ENCODE measurements at places on chromosomes 12 and 14.
A peak's percentile ranks its signal among the peaks of the same experiment; 100 is the strongest.

DNA sequence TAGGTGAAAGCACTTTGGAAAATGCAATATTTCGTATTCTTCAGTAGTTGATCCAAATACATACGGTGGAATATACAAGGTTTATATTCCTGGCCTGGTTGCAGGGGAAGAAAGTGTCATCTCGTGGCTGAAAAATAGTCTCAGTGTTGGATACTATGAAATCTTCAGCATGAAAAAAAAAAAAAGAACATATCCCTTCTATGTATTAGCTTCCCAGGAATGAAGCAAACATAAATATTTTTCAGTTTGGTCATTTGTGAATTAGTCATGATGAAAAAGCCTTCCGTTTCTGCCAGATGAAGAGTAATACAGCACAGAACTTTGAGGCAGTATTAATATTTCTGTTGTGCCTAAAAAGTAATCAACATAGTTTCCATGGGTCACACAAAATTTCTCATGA lies 36.7 kb downstream of the FLRT2 start:
- no peak for DNase-seq

DNA sequence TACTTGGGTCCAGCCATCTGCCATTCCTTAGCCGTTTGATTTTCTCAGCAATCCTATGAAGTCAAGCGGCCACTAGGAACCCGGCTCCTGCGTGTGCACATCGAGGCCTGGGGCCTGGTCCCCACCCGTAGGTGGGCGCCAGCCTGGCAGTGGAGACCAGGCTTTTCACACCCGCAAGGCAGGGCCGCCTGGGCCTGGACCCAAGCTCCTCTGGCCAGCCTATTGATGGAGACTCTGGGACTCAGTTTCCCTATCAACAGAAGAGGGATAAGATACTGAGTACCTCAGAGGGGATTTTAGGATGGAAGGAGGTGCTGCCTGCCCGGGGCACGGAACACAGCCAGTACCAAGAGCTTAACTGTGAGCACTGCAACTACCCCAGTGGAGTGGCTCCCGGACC lies 104.3 kb upstream of the C14orf180 start:
- DNase-seq: no peak

DNA sequence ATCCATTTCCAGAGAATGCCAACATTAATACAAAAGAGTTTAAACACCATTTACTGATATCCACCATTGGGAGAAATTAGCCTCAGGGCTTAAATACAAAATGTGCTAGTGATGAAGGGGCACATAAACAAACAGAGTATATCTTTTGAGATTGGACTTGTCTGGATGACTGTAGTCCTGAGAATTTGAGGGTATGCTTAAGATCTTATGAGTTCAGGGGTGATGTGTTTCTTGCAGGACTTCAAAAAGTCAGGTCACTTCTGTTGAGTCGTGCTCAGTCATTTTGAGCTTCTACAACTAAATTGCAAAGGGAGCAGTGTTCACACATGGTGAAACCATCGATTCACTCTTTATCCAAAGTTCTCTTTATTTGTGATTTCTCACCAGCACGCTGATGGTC lies 425.7 kb downstream of the ATP23 start:
- no peak for DNase-seq

GRCh38 chr14:101839236-101839635 lies 77.7 kb downstream of the PPP2R5C start:
- peak; percentile 67 for DNase-seq

DNA sequence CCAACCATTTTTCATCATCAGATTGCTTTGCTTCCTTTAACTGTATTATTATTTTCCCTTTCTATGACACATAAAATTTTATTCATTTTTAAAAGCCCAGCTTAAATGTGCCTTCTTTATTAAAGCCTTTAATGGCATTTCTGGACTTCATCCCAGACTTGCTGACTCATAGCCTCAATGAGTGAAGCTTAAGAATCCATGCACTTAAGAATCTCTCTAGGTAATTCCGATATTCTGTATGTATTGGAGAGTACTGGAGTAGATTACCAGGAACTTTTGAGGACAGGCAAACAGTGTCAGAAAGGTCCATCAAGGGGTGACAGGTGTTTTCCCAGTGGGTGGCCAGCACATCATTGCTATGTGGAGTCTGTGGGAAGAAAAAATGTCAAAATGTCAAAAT lies 107.9 kb downstream of the PTPRQ start:
- DNase-seq: no peak

DNA sequence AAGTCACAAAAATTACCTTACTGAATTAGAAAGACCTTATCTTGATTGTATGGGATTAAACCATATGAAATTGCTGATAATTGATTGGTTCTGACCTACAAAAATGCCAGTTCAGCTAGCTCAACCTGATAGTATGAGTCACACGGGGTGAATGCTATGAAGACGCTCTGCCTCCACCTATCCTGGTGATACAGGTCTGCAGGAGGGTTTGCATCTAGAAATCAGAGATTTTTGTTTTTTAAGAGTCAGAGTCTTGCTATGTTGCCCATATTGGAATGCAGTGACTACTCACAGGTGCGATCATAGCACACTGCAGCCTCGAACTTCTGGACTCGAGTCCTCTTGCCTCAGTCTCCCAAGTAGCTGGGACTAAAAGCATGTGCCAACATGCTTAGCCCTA lies 120.4 kb downstream of the HMGA2 start:
- DNase-seq: no peak

GRCh38 chr12:78672033-78672432 lies 192.5 kb upstream of the SYT1 start:
- DNase-seq: no peak

DNA sequence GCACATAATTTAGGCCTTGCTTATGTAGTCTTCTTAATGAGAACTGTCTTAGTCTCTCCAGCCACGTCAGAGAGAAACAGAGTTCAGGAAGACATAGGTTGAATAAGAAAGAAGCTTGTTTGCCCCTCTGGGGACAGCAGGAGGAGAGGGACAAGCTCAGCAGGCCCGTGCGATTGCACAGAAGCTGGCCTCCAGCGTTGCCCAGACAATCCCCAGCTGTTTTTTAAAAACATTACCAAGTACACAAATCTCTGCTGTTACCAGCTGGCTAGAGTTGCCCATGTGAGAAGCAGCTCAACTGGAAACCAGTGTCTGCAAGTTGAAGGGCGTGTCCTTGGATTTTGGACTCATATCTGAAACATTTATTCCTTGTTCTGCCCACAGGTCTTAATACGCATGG lies 232.6 kb downstream of the EFCAB11 start:
- DNase-seq: no peak

DNA sequence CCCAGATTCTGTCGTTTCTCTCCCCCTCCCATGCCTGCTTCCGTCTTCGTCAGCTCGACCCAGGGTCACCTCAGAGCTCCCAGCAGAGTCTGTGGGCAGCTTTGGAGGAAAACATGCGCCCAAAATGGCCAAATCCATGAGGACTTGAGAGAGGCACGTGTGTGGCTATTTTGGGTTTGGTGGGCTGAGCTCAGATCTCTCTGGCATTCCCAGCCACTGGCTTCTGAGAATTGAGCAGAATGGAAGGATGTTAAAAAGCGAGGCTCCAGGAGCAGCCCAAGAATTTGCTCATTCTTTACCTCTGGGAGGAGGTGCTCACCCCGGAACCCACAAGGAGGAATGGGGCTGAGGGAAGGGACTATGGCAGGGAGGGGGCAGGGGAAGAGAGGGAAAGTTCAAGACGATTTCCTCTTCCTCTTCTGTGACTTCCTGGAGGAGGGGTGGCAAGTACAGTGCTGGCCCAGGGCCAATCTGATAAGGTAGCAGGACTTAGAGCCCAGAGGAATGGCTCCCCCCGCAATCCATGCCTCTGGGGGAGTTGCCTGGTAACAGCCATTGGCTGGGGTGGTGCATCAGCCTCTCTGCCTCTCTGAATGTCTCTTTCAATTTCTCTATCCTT lies 20.1 kb downstream of the TSPAN9 start:
- no peak for DNase-seq

GRCh38 chr14:68682166-68683103 lies 110.4 kb downstream of the ZFP36L1 start:
- peak; percentile 39 for DNase-seq

DNA sequence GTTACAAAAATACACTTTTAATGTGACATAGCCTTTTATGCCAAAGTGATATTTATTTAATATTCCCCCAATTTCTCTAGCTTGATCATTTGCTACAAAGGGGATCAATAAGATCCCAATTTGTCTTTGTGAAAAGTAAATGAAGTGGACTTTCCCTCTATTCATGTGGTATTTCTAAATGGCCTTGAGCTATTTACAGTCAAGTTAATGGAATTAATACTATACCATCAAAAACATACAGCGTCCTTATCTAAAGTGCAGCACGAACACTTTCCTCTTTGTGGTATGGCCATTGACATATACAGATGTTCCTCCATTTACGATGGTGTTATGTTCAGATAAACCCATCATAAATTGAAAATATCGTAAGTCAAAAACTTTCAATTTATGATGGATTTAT lies 23.2 kb downstream of the CFL2 start:
- DNase-seq: no peak

- no peak for DNase-seq
Measured at GRCh38 chr14:21063479-21063878, 5.9 kb downstream of the RNASE8 start.

GRCh38 chr14:24438223-24439097 lies 4.1 kb downstream of the SDR39U1 start:
- no peak for DNase-seq

DNA sequence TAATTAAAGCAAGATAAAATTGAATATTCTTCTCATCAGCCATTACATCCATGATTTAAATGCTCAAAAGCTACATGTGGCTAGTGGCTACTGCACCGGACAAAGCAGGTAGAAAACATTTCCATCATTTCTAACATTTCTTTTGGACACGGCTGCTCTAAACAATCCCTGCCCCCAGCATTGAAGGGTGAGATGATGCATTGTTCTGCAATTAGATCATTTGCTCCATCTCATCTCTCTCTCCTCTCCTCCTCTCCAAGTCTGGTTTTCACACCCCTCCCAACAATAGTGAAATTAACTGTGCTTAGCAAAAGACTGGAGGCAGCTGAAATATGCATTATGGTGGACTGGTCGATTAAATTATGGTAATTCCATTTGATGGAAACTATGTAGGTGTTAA lies 288.5 kb downstream of the KSR2 start:
- DNase-seq: no peak

- DNase-seq: no peak
Measured at GRCh38 chr14:90970167-90970600, 90.3 kb downstream of the RPS6KA5 start.

DNA sequence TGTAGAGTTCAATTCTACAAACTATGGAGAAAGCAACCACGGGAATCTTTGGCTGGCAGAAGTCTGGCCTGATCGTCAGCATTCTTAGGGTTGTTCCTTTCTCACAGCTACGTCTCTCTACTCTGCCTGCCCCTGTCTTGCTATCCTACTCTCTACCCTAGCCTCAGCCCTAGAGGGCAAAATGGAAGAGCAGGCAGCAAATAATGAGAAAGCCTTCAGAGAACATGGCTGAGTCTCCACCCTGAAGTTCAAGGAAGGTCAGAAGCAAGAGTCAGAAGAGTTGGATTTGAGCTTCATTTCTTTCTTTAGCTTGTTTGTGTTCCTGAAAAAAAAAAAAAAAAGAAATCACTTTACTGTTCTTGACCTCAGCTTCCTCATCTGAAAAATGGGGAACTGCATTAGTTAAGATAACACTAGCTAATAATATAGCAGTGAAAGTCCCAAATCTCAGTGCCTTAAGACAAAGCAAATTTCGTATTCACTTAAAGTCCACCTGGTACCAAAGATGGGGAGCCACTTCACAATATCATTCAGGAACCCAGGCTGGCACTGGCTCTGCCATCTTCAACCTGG lies 50.2 kb upstream of the CCND2 start:
- no peak for DNase-seq

DNA sequence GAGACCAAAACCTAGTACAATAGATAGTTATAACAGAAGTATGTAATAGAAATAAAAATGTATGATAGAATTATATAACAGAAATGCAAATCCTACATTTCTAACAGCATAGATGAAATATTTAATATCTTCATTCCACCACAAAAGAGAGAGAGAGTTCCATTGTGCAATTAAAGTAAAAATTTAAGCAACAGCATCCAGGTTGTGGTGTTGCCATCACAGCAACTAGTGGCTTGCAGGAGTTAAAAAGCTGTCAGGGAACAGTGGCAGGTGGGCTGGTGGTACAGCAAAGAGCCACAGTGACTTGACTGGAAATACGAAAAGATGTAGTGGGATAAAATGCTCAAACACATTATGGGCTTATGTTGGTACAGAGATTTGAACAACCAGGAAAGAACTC lies 57.1 kb upstream of the MDM1 start:
- DNase-seq: no peak

- peak; percentile 76 for DNase-seq
Measured at GRCh38 chr12:2691006-2691344, 103.8 kb upstream of the FKBP4 start.

- no peak for DNase-seq
Measured at GRCh38 chr12:6263931-6264330, 46.6 kb upstream of the PLEKHG6 start.

DNA sequence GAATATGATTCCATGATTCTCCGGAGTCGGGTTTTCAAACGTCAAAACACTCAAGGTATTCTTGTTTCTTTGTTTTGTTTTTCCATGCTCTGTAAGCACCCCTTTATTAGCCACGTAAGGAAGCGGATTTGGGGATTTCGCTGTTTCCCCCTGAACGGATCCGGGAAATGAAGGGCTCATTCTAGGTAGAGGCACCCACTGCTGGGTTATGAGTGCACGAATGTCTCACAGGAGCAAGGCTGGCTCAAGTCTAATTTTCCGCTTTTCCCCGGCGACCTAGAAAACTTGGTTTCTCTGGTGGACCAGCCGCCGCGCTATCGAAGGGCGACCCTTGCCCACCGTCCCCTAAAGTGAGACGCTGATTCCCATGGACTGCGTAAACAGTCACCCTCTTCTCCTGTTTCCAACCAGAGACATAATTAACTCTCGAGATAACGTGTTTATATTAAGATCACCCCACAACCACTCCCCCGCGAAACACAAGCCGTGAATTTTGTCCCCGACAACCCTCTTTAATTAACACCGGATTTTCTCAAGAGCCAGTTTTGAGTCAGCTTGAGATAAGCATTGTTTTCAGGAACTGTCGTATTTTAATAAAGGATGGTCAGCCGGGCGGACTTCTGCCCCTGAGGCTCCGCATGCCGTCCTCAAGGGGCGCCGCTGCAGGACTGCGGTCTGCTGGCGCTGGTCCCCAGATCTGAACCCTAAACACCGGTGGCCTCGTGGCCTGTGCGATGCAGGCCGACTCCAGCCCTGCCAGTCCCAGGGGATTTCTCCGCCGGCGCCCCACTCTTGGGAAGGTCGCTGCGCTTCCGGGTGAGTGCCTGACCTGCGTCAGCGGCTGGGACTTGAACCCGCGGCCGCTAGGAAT lies 515 bp upstream of the ABCC9 start:
- DNase-seq: no peak

GRCh38 chr14:35384455-35385041 lies 20.0 kb downstream of the NFKBIA start:
- DNase-seq: no peak

DNA sequence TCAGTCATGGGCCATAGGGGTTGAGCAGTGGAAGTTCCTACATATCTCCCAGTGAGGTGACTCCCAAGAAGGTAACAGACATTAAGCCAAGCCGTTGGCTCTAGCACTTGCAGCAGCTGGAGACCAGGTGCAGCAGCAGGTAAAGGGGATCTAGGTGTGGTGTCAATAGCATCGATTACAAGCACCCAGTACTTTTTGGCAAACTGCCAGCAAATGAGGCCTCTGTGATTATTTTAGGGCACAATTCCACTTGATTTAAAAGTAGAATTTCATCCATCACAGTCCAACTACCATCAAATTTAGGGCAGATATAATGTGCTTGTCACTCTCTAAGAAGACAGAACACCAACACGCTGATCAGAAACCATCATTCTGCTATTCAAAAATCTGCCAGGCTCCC lies 224.1 kb upstream of the EGLN3 start:
- DNase-seq: no peak

- DNase-seq: no peak
Measured at GRCh38 chr12:7176595-7176994, 12.9 kb upstream of the PEX5 start.
